ENCODE measurements at places on chromosomes 12 and 14. TPM values are rescaled to one million over a fixed set of nuclear protein-coding genes. Genes with fewer than 3 reads are reported as not detected.

DNA sequence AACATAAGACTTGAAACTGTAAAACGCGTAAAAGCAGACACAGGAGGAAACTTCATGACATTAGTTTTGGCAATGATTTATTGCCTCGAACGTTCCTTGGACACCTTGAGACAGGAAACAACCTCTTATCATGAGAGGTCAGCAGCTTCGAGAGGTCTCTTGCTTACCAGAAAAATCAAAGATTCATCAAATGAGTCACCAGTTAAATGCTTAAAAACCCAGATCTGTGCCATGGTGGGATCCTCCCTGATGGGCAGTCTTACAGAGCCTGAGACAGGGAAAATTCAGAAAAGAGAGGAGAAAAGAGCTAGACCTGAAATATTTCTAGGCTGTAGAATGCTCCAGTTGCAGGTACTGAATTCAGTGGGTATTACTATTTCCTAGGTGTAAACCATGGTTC, 1093.9 kb downstream of the AACS start:
- no peak for DNase-seq

DNA sequence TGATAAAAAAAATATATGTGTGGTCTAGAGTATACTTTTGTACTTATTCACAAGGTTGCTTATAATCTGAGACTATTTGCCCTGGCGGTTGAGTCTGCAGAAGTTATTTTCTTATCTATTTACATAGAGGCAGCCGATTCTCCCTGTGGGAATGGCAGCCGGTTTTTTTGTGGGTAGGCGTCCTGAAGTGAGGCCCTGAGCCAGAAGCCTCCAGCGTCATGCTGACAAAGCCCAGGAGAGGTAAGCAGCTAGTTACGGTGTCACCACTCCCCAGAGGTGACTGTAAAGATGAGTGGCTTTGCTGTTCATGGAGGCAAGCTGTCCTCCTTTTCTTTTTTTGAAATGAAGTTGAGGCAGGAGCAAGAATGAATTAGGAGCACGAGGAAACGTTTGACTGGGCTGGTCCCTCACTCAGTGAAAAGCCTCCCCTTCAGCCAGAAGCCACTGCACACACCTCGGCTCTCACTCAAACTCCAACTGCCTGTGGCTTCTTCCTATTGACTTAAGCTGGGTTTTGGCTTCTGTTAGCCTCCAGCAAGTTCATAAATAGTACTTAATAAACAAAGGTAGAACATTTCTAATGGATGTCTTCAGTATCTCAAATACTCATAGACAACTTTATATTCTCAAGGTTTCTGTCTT, 21.5 kb downstream of the PAX9 start:
- no peak for DNase-seq

AKAP3 gene
- total RNA-seq, result 0.96 TPM

GRCh38 chr12:48191096-48191495, 7.7 kb downstream of the CCDC184 start:
- DNase-seq, result no peak

GRCh38 chr12:92735131-92735721, 32.4 kb downstream of the PLEKHG7 start:
- no peak for DNase-seq

GRCh38 chr12:2057041-2057794, 4.4 kb downstream of the CACNA1C start:
- DNase-seq, result peak; percentile 20

CHMP4A gene
- total RNA-seq, result 73.4 TPM

- no peak for DNase-seq
Measured at GRCh38 chr12:116382686-116383530, 105.4 kb upstream of the MED13L start.

SERPINA1 gene
- total RNA-seq, result 4.7 TPM

KLHL33 gene
- total RNA-seq, result 0.31 TPM

DNA sequence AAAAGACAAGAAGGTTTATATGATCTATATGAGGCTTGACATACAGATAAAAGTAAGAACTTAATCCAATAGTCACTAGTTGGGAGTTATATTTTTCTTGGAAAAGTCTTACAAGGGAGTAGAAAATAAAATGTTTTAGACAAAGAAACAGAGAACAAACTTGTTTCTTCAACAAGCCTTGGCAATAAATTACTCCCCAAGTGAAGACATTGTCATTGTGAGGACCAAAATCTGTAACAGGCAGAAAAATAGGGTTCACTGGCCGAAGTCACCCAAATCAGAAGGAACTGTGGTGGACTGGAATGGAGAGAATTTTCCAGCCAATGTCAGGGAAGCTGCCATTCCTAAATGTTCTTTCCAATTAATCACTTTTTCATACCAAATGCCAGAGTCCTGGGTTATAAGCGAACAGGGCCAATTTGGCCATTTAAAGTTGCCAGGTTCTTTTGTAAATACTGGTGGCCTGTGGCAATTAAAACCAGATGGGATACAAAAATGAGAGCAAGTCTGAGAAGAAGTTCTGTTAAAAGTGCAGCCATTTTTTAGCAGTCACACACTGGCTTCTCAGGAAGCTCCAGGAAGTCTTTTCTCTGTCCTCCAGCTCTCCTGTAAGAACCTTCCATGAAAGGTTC, 117.3 kb upstream of the OVCH1 start:
- no peak for DNase-seq

DNA sequence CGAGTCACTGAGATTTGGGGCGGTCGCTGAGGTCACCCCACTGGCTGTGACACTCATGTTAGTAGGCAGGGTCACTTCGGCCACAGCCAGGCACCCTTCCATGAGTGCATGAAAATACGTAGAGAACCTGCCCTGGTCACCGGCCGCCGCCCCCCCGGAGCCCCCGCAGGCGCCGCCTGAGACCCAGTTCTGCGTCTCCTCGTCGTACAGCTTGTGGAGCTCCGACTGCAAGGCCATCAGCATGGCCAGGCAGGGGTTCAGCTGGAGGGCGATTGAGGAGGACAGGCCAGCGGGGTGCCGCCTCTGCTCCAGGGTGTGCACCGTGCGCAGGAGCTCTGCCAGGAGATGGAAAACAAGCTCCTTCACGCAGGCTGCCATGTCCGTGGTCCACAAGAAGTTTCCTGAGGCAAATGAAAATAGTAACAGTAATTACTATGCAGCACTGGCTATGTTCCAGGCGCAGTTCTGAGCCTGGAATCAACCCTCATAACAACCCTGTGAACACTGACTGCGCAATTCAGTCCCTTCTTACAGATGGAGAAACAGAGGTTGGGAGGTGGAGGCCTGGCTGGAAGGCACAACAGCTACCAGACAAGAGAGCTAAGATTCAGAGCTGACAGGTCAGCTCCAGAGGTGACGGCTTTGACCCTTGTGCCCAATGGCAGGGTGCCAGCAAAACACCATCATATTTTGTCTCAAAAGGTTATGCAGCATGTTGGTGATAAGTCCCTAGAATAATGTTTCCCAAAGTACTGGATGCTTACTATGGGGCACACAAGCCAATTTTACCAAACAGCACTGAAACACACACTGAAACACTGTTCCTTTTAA, 59.9 kb downstream of the TRAFD1 start:
- no peak for DNase-seq

- DNase-seq, result no peak
Measured at GRCh38 chr12:89156862-89157262, 195.4 kb downstream of the DUSP6 start.

TMEM233 gene
- total RNA-seq, result not detected

DNA sequence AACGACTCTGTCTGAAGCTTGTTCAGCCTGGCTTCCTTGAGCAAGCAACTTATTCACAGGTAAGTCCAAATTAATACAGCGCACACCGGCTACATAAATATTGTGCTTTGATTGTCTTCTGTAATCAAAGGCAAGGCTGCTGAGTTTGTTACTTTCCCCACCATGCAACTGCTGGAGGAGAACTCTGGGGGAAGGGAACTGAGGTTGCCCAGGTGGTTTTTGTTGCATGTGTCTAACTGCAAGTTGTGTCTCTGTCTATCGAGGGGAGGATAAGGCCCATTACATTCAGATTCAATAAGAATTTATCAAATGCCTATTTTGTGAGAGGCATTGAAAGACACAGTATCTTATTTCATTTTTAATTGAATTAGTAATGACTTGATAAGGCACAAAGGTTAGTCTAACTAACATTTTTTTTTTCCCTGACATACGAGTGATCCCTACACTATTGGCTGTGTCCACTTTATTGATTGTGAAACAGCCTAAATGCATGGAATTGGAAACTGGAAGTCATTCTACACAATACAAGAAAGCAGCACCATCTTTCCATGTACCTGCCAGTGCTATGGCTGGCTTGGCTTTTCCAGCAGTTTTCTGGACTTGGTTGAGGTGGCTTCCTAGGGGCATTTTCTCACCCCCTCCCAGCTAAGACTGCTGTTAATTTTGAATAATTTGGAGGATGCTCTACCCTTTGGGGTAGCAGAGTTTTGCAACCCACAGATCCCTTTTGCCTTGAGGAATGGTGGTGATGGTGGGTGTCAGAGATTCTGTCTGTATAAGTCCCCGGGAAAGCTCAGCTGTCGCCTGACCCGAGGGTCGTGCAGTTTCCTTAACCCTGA, 951 bp upstream of the CHST11 start:
- DNase-seq, result no peak

DNA sequence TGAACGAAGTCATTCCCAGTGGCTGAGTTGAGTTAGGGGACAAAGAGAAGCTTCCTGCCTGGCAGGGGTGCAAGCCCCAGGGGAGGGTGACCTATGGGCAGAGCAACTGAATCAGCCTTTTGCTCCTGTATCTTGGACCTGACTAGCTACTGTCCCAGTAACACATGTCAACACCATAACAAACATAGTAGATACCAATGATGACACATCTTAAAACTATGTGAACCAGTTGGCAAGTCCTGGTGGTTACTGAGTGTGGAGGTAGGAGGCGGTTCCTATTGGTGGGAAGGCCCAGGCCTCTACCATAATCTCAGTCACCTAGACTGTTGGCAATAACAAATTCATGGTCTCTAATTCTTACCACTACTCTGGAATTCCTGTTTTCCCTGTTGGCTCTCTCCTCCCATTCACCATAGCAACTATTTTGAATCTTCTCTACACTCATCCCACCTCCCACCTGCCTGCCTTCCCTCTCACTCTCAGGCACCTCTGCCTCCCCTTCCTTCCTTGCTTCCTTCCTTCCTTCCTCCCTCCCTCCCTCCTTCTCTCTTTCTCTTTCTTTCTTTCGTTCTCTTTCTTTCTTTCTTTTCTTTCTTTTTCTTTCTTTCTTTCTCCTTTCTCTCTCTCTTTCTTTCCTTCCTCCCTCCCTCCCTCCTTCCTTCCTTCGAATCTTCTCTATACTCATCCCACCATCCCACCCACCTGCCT, 8.1 kb upstream of the P2RX7 start:
- DNase-seq, result no peak

DNA sequence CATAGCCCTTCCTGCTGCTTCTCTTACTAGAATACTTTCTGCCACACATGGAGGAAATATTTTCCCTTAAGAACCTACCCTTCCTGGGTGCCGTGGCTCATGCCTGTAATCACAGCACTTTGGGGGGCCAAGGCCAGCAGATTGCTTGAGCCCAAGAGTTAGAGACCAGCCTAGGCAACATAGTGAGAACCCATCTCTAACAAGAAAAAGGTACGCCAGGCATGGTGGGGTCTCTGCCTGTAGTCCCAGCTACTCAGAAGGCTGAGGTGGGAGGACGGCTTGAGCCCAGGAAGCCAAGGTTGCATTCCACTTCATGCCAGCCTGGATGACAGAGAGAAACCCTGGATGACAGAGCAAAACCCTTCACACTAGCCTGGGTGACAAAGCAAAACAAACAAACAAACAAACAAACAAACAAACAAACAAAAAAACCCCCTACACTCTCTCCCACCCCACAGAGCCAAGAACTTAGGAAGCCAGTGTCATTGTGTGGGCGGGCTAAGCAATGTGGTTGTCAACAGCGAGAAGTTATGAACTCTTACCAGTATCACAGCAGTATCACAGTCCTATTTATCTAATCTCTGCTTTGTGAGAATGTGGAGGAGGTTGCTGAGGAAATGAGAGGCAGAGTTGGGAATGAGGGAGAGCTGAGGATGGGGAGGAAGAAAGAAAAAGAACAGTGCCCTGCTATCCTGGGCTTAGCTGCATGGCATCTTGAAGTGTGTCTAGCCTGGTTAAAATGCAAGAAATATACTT, 53.8 kb upstream of the CLEC14A start:
- no peak for DNase-seq

- no peak for DNase-seq
Measured at GRCh38 chr14:77046721-77047120, 18.2 kb upstream of the IRF2BPL start.

- no peak for DNase-seq
Measured at GRCh38 chr12:93608313-93608712, 35.8 kb downstream of the SOCS2 start.

DNA sequence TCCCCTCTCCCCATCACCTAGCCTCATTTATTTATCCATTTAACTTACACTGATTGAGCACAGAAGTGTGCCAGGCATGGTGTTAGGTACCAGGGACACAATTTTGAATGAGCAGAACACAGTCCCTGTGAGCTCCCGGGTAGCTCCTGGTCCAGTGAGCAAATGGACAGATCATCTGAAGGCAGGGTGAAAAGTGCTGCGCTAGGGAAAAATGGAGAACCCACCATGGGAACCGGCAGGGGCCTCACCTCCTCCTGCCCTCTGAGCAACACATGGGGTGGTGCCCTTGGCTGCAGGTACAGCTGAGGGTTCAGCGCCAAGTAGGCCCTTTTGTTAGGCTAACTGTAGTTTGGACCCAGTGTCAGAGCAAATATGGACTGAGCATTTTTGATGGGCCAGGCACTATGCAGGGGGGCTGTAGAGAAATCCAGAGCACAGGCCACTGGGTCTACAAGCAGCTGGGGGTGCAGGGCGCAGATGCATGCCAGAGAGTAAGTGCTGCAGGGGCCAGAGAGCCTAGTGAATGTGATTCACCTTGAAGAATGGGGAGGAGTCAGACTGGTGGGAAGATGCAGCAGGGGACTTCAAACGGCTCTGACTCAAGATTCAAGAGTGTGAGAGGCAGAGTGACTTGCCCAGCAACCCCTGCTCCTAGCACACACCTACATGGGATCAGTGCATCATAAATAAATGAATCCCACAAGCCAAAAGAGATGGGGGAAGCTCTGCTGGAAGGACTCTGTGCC, 28.2 kb downstream of the LTBP2 start:
- no peak for DNase-seq
